Ureter (tissue), 1 donor: ENCODE measurements at places on chromosomes 13 and 19. TPM values are rescaled to one million over a fixed set of nuclear protein-coding genes. Genes with fewer than 3 reads are reported as not detected.

DNA sequence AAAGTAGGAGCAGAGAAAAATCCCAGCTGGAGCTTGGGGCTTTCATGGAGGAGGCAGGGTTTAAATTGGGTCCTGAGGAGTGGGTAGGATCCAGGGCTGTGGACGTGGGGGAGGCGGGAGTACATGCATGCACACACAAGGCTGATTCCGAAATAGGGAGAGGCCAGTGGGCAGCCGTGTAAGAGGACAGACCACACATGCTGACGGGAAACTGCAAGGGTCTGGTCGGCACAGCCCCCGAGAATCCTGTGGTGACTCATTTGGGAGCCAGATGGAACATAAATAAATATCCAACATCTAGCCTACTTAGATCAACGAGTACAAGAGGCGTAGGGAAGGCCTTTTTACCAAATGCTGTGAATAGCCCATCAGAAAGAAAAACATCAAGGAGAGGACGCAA lies 216.3 kb upstream of the ZNF507 start:
- DNase-seq: no peak

GRCh38 chr13:76884186-76884906 lies 1.9 kb downstream of the KCTD12 start:
- no peak for DNase-seq

GRCh38 chr13:73119612-73120011 lies 60.8 kb downstream of the KLF5 start:
- no peak for DNase-seq

GRCh38 chr19:10621966-10622365 lies 3.4 kb upstream of the SLC44A2 start:
- DNase-seq: no peak

DNA sequence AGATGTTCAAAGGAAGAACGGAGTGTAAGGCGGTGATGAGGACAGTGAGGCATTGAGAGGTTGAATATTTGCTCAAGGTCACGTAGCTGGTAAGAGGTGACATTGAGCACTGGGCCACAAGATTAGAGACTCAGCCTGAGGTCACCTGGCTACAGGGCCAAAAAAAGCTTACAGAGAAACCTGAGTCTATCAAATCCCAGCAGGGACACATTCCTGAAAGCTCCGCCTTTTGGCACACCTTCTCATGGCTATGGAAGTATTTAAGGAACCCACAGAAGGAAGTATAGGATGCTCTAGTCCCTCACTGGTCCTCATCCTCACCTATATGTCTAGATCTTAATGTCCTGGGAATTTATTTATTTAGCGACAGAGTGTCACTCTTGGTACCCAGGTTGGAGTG lies 17.4 kb downstream of the ZNF586 start:
- DNase-seq: no peak

DNA sequence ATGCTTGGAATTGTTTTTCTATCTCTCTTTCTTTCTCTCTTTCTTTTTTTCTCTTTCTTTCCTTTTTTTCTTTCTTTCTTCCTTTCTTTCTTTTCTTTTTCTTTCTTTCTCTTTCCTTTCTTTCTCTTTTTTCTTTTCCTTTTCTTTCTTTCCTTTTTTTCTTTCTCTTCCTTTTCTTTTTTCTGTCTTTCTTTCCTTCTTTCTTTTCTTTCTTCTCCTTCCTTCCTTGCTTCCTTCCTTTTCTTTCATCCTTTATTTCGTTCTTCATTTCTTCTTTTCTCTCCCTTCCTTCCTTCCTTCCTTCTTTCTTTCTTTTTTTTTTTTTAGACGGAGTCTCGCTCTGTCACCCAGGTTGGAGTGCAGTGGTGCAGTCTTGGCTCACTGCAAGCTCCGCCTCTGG lies 1.9 kb upstream of the MEX3D start:
- no peak for DNase-seq

DNA sequence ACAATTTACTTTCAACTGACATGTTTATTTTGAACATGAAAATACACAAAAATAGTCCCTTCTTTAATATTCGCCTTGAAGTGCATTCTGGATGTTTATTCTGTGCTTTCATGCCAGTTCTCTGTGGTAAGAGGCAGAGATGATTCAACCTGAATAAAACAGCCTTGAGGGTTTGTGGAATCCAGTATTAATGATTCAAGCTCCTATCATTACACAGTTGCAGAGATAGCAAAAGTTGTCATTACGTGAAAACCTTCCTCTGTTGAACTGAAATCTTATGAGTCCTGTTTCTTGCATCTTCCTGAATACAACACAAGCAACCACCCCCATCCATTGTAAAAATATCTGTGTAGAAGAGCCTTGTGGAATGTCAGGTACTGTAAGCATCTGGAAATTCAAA lies 142.3 kb upstream of the HTR2A start:
- DNase-seq: no peak

DNA sequence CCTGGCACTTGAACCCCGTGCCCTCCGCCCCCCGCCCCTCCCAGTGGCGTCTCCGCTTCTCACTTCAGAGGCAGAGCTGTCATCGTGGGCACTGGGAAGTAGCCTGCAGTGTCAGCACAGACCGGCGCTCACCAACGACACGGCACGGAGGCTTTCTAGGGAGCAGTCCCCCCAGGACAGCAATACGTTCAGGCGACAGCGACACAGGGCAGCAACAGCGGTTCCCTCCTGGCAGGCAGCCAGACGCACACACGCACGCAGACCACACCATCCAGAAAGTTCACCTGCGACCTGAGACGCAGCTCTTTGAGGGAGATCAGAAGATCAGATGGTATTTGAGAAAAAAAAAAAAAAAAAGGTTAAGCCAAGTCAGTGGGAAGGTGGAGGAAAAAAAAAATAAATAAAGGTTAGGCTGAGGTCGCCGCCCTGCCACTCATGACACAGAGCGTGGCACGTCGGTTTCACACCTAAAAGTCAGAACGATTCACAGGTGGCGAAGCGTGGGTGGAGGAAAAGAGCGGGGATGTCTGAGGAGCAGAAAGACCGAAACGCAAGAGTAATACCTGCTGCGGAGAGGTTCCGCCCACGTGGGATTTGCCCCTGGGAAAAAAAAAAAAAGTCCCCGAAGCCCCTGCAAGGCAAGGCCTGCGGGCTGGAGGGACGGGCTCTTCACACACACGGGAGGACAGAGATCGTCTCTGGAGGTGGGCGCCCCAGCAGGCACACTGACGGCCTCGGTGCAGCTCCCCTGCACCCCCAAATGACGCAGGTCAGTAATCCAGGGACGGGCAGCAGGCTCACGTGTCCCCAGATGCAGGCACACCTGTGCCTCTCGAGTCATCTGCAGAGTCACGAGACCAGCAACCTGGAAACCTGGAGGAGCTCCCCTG lies 94.5 kb downstream of the GNG7 start:
- DNase-seq: no peak

The ENOX1 gene
- 7.1 TPM for total RNA-seq

The PSG4 gene
- 1.5 TPM for total RNA-seq

The ERICH4 gene
- total RNA-seq: not detected

The CLEC4G gene
- 0.57 TPM for total RNA-seq
